ENCODE measurements at places on chromosomes 1 and 21. TPM values are rescaled to one million over a fixed set of nuclear protein-coding genes. Genes with fewer than 3 reads are reported as not detected.

DNA sequence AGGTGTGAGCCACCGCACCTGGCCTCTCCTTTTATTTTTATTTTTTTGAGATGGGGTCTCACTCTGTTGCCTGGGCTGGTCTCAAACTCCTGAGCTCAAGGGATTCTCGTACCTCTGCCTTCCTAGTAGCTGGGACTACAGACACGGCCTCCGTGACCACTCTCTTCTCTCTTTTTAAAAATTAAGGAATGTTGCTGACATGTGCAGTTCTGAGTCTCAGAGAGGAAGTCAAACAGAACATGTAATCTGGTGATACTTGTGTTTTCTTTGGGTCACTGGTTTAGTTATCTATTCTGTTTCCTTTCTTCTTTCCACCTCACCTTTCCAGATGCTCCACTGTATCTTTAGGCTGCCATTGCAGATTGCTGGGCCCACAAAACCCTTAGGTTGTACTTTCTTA lies 2.7 kb downstream of the WDTC1 start:
- no peak overlapping the region for H3K27ac ChIP-seq
- no peaks in the 10 kb centered on the region for H3K36me3 ChIP-seq
- DNase-seq: no peak
- no peaks in the 10 kb centered on the region for H3K27me3 ChIP-seq

GRCh38 chr1:113904293-113904673 lies 316 bp downstream of the AP4B1 start:
- H3K36me3 ChIP-seq: peaks cover 22% of the 10 kb centered on the region
- H3K27ac ChIP-seq: peak overlapping the region; percentile 78
- DNase-seq: no peak
- peak overlapping the region; percentile 90 for H3K4me3 ChIP-seq

DNA sequence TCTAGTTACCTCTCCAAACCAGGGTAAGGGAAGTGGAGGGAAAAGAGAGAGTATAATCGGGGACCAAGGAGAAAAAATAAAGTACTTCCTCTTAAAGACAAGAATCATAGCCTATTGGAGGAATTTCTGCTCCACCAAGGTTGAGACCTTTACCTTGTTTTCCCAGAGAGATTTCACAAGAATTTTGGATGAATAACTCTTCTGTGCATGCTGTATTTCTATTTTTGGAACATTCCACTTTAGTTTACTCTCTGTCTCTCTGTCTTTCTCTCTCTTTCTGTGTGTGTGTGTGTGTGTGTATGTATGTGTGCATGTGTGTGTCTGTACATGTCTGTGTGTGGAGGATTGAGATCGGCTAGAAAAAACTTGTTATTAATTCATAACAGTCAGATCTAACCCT lies 318.4 kb upstream of the RGS18 start:
- H3K4me1 ChIP-seq: no peaks in the 10 kb centered on the region
- no peak overlapping the region for H3K27ac ChIP-seq
- no peaks in the 10 kb centered on the region for H3K27me3 ChIP-seq
- no peaks in the 10 kb centered on the region for H3K36me3 ChIP-seq

DNA sequence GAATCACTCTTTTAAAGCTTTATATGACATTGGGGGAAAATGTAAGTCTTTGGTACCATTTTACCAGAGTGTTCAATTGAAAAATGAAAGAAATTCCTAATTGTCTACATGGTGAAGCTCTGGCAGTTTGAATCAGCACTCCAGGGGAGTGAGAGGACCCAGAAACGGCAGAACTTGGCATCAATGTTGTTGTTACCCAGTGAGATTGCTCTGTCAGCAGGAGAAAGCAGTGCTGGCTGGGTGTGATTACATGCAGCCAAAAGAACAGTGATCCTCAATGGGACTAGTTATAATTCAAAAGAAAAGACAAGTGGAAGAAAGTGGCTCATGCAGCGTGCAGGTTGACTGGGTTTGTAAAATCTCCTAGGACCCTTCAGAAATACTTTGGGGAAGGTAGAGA lies 206.4 kb downstream of the PTPRC start:
- no peaks in the 10 kb centered on the region for H3K4me1 ChIP-seq
- H3K36me3 ChIP-seq: no peaks in the 10 kb centered on the region
- H3K27me3 ChIP-seq: no peaks in the 10 kb centered on the region
- H3K27ac ChIP-seq: no peak overlapping the region

DNA sequence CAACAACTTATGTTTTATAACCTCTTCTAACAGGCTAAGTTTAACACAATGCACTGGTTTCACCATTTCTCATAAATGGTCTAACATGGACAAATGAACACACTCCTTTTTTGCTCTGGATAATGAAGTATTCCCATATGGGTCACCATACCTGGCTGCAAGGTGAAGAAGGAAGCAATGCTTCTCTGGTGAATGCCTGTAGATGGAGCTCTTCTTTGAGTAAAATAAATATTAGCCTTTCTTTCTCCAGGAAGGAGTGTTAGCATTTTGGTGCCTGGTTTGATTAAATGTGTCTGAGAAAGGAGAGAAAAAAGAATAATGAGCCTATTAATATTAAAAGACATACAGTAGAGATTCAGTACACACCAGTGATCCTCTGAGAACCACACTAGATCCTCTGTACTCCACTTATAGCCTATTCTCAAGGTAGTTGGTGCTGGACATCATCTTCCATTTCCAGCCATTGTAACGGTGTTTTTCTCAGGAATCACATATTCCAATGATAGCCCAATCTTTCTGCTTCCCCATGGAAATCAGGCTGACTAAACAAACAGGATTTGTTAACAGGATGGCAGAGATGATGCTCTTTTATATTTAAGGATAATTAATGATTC lies 17.6 kb downstream of the MTFR1L start:
- peak; percentile 41 for DNase-seq
- H3K27ac ChIP-seq: no peak overlapping the region
- no peaks in the 10 kb centered on the region for H3K27me3 ChIP-seq
- H3K4me1 ChIP-seq: peaks cover 7% of the 10 kb centered on the region

- H3K4me3 ChIP-seq: no peak overlapping the region
- no peaks in the 10 kb centered on the region for H3K4me1 ChIP-seq
- no peak for DNase-seq
- H3K36me3 ChIP-seq: no peaks in the 10 kb centered on the region
- H3K27me3 ChIP-seq: no peaks in the 10 kb centered on the region
Measured at GRCh38 chr1:172122381-172122780, 281.1 kb downstream of the DNM3 start.

Gene RBP7
- 1.6 TPM for polyA plus RNA-seq
